ENCODE measurements at places on chromosomes 3 and 15.

- no peak for DNase-seq
Measured at GRCh38 chr15:58332676-58333400, 99.0 kb upstream of the LIPC start.

- DNase-seq: no peak
Measured at GRCh38 chr3:23000371-23000770, 202.8 kb upstream of the UBE2E2 start.

- DNase-seq: no peak
Measured at GRCh38 chr15:65916664-65917406, 47.5 kb downstream of the RAB11A start.

- no peak for DNase-seq
Measured at GRCh38 chr3:95387242-95388021, 1324.6 kb downstream of the NSUN3 start.

DNA sequence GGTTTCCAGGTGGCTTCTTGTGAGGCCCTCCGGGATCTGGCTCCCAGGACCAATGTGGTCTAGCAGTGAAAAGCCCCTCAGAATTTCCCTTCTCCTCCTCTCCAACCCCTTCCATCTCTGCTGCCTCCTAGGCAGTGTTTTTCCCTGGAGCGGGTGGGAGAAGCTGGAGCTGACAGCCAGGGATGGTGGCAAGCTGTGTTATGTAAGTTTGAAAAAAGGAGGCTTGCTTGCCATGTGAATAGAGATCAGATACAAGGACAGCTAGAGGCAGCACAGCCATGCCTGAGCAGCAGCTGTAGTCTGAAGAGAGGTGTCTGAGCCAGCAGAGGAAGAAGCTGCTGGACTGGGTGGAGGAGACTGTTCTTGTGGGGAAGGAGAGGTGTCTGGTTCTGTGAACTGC lies 20.6 kb downstream of the SNAPC5 start:
- DNase-seq: no peak

- DNase-seq: no peak
Measured at GRCh38 chr3:59935025-59935424, 885.2 kb upstream of the CFAP20DC start.

GRCh38 chr3:189094539-189094938 lies 77.2 kb upstream of the TPRG1 start:
- no peak for DNase-seq

GRCh38 chr3:159964166-159964973 lies 24.3 kb upstream of the IL12A start:
- no peak for DNase-seq

DNA sequence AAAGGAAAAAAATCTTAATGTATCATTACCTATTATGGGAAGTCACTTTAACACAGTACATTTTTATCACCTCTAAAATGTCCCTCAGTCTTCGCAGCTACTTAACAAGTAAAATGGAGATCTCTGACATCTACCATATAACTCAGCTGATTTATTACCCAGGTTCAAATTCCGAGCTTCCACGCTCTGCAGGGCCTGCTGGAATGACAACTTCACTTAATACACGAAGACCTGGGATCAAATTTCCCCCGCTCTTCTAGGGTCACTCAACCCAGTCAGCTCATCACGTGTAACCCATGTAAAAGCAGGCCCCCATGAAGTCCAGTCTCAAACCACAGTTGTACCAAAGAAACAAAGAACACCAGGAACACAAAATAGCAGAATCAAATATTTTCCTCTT lies 44.2 kb upstream of the ACP3 start:
- DNase-seq: no peak
